ENCODE measurements at places on chromosomes 12 and 14.
A peak's percentile ranks its signal among the peaks of the same experiment; 100 is the strongest.

DNA sequence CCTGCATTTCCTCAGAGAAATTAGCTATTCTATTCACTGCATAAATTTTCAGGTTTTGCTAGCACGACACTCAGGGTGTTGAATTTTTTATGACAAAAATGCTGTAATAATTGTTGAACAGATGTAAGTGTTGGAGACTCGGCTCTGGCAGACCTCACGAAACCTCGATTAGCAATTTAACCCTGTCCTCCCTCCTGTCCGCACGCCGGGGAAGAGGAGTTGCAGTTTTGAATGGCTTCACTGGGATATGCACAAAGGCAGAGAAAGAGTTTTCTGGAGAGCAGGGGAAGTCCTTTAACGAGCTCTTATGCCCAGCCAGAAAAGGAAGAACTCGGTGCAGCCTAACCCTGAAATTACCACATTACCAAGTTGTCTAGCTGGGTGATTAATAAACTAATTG, 661.1 kb downstream of the VRK1 start:
- H3K4me3 ChIP-seq, result peak overlapping the region; percentile 43
- H3K27me3 ChIP-seq, result no peaks in the 10 kb centered on the region
- peak overlapping the region; percentile 80 for H3K27ac ChIP-seq
- peaks cover 26% of the 10 kb centered on the region for H3K4me1 ChIP-seq
- DNase-seq, result no peak

DNA sequence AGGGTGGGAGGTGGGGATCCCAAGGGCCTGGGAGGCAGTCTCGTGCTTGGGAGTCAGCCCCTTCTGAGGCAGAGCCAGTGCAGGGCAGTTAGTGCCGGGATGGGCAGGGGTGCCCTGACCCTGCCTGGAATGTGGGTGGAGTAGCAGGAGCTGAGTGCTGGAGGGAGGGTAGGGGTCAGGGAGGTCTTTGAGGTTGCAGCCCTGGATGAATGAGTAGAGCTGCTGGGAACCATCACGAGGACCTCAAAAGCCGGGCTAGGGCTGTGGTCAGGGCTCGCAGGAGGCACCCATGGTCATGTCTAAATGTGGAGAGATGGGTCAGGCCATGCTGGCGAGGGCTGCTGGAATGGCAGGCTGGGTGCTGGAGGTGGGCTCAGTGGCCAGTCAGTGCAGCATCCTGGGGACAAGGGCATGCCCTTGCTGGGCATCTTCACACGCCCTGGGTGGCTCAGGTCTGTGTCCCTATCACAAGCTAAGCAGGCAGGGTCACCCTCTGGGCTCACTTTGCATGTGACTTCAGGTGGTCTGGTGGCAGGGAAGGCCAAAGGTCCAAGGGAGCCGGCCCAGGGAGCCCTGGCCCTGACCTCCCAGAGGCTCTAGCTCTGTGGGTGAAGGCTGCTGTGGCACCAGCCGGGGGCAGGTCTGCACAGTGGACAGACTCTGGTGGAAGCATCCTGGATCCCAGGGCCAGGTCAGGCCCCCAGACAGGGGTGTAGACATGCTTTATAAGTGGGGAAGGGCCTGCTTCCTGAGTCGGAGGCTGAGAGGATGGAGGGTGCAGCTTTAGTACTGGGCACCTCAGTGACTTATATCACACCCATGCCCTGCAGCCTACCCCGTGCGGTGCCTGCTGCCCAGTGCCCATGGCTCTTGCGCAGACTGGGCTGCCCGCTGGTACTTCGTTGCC, 24.5 kb downstream of the PAPLN start:
- no peak overlapping the region for H3K27ac ChIP-seq
- H3K4me3 ChIP-seq, result no peak overlapping the region
- H3K27me3 ChIP-seq, result no peaks in the 10 kb centered on the region
- no peak for DNase-seq
- no peaks in the 10 kb centered on the region for H3K4me1 ChIP-seq

DNA sequence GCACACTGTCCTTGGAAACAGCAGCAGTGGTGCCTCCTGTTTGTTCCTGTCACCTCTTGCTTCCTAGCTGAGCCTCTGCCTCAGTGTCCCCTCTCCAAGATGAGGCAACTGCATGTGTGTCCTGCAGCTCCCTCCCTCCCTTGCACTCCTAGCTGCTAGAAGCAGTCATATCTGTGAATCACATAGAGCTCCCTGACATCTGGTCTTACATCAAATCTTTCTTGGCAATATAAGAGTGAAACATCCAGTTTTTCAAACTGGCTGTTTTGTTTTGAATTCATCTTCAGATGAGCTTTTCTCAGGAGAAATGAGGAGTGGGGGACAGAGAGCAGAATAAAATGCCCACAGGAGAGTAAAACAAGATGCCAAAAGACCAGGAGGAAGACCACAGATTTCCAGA, 103.7 kb downstream of the VCPKMT start:
- H3K4me1 ChIP-seq, result no peaks in the 10 kb centered on the region
- H3K27me3 ChIP-seq, result no peaks in the 10 kb centered on the region
- H3K4me3 ChIP-seq, result no peak overlapping the region
- no peaks in the 10 kb centered on the region for H3K36me3 ChIP-seq

DNA sequence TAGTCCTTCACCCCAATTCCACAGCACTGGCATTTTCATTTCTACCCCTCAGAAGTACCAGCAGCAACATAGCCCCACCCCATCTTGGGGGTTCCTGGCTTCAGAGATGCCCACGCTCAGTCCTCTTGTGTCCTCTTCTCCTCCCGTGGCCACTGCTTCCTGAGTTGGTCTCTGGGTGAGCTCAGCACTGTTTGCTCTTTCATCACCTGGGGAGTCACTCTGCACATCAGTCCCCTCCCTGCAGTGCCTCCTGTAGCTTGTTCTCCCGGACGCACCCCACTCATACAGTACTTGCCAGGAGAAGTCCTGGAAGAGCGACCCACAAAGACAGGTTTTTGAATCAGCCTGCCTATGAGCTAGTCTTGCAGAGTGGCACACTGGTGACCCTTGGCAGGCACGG, 63.8 kb downstream of the GSC start:
- H3K4me3 ChIP-seq, result no peak overlapping the region
- H3K27me3 ChIP-seq, result no peaks in the 10 kb centered on the region
- no peaks in the 10 kb centered on the region for H3K4me1 ChIP-seq
- no peak overlapping the region for H3K27ac ChIP-seq

DNA sequence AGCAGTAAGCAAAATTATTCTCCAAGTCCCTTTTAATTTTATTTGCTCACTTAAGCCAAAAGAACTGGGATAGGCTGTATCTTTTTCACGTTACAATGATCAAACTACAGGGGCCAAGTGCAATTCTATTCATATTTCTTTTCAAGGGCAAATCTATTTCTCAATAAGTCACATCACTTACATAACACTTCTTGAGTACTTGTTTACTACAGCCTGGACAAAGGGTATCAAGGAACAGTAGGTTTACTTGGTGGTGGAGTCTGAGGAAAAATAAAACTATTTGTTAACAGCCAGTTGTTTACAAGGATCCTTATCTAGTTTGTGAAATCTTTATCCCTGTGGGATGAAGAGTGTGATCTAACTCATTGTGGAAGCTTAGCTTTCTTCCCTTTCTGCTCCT, 72.1 kb downstream of the PDE3A start:
- no peaks in the 10 kb centered on the region for H3K27me3 ChIP-seq
- no peaks in the 10 kb centered on the region for H3K36me3 ChIP-seq
- DNase-seq, result no peak
- H3K27ac ChIP-seq, result no peak overlapping the region
- H3K4me1 ChIP-seq, result no peaks in the 10 kb centered on the region
- H3K4me3 ChIP-seq, result no peak overlapping the region
